Upper lobe of left lung (tissue), 6 donors: ENCODE measurements at places on chromosomes 11 and 22. TPM values are rescaled to one million over a fixed set of nuclear protein-coding genes. Genes with fewer than 3 reads are reported as not detected.

Gene PHF21B
- total RNA-seq, result 0.24 TPM

DNA sequence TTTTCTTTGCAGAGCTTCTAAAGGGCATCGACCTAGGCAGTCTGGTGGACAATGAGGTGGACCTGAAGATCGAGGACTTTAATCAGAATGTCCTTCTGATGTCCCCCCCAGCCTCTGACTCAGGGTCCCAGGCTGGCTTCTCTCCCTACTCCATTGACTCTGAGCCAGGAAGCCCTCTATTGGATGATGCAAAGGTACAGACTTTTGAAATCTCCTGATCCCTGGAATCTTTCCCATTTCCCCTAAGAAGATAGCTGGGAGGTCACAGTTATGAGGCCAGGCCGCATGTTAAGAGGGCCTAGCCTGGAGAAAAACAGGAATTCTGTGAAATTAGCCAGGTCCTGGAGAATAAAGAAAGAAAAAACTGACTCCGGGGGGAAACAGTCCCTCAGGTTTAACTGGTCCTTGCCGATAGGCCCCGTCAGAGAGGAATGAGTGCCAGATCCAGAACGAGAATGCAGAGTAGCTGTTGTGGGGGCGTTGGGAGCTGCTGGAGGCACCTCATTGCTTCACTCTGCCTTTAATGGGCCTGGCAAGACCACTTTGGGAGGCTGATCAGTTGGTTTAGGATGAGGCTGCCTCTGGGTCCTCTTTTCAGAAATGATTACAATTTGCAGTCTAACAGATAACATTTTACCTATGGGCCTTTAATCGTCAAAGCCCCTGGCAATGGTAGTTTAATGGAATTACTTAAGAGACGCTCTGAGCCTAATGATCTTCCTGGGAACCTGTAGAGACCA is 39.2 kb downstream of the SHISA8 start:
- no peak overlapping the region for H3K27ac ChIP-seq
- no peaks in the 10 kb centered on the region for H3K4me1 ChIP-seq
- peaks cover 99% of the 10 kb centered on the region for H3K36me3 ChIP-seq
- DNase-seq, result no peak
- no peaks in the 10 kb centered on the region for H3K27me3 ChIP-seq
- no peak overlapping the region for H3K4me3 ChIP-seq

- H3K27ac ChIP-seq, result no peak overlapping the region
- no peaks in the 10 kb centered on the region for H3K36me3 ChIP-seq
These were observed 216.6 kb downstream of the CEP164 start for GRCh38 chr11:117544130-117544800.

- H3K4me1 ChIP-seq, result no peaks in the 10 kb centered on the region
- H3K4me3 ChIP-seq, result no peak overlapping the region
- H3K27me3 ChIP-seq, result no peaks in the 10 kb centered on the region
- H3K27ac ChIP-seq, result no peak overlapping the region
- no peaks in the 10 kb centered on the region for H3K36me3 ChIP-seq
These were observed 162.1 kb downstream of the LDLRAD3 start for GRCh38 chr11:36105743-36106581.

- no peaks in the 10 kb centered on the region for H3K27me3 ChIP-seq
- H3K36me3 ChIP-seq, result no peaks in the 10 kb centered on the region
- no peak for DNase-seq
These were observed 7.6 kb downstream of the FXYD2 start for GRCh38 chr11:117816846-117817367.

Gene APOBEC3B
- 1.3 TPM for total RNA-seq

GRCh38 chr22:46028106-46028991 is 51.4 kb upstream of the WNT7B start:
- no peaks in the 10 kb centered on the region for H3K27me3 ChIP-seq
- no peak overlapping the region for H3K27ac ChIP-seq
- peak; percentile 16 for DNase-seq
- peaks cover 7% of the 10 kb centered on the region for H3K4me1 ChIP-seq
- H3K36me3 ChIP-seq, result no peaks in the 10 kb centered on the region

DNA sequence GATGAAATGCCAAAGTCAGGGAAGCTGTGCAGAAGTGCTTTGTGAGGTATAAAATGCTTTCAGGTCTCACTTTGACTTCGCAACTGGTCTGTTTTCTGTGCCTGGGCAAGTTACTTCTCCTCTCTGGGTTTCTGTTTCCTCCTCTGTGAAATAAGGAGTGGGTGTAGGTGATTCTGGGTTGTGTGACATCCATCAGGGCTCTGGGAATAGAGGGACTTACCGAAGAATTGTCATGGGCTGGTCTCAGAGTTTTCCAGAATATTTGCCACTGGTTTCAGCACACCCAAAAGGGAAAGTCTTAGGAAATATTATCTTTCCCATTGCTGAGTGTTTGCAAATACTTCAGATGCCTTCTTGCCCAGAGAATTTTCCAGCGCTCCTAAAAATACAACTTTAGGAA is 118.4 kb downstream of the KIAA1671 start:
- no peak for DNase-seq
- peak overlapping the region; percentile 5 for H3K4me3 ChIP-seq
- peaks cover 10% of the 10 kb centered on the region for H3K4me1 ChIP-seq
- no peaks in the 10 kb centered on the region for H3K27me3 ChIP-seq
- no peaks in the 10 kb centered on the region for H3K36me3 ChIP-seq
- H3K27ac ChIP-seq, result peak overlapping the region; percentile 67

GRCh38 chr11:17760102-17761029 is 25.8 kb downstream of the KCNC1 start:
- H3K36me3 ChIP-seq, result no peaks in the 10 kb centered on the region
- no peak overlapping the region for H3K27ac ChIP-seq
- H3K27me3 ChIP-seq, result no peaks in the 10 kb centered on the region
- DNase-seq, result no peak
- H3K4me3 ChIP-seq, result no peak overlapping the region
- no peaks in the 10 kb centered on the region for H3K4me1 ChIP-seq

Gene PRR5L
- total RNA-seq, result 40.5 TPM

- H3K27ac ChIP-seq, result peak overlapping the region; percentile 30
- H3K27me3 ChIP-seq, result no peaks in the 10 kb centered on the region
- H3K4me1 ChIP-seq, result no peaks in the 10 kb centered on the region
- DNase-seq, result no peak
- H3K4me3 ChIP-seq, result no peak overlapping the region
These were observed 23.8 kb upstream of the OAF start for GRCh38 chr11:120186774-120187591.

DNA sequence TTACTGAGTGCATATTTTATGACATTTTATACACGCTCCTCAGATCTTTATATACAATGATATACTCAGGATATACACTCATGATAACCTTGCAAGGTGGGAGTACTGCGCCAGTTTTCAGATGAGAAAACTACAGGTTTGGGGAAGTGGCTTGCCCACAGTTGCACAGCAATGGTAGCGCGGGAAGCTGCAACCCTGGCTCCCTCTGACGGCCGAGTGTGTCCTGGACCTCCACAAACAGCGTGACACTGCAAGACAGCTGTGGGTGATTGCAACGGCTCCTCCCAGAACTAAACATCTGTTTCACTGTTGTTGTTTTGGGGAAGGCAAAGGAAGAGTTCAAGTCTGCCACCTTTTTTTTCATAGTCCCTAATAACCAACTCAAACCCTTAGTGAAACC is 47.0 kb downstream of the PACSIN2 start:
- peaks cover 28% of the 10 kb centered on the region for H3K4me1 ChIP-seq
- no peak for DNase-seq
- no peaks in the 10 kb centered on the region for H3K36me3 ChIP-seq
- H3K27me3 ChIP-seq, result no peaks in the 10 kb centered on the region
- no peak overlapping the region for H3K27ac ChIP-seq
- H3K4me3 ChIP-seq, result no peak overlapping the region

Gene GRIA4
- not detected for total RNA-seq

DNA sequence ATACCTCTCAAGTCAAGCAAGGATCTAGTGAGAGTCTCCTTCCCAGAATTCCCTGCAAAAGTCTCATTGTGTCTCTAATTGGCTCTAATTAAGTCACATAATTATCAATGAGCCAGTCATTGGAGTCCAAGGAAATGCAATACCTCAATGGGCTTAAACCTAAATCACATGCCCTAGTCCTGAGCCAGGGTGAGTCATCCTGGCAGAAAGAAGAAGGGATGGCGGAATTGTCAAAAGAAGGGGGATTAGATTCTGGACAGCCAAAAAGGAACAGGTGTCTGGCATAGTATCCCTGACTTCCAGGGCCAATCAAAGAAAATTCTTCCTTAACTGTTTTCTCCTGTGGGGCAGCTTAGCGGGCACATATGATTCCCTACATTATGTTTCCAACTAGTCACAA is 25.1 kb upstream of the LDLRAD3 start:
- no peaks in the 10 kb centered on the region for H3K4me1 ChIP-seq
- H3K27ac ChIP-seq, result no peak overlapping the region
- no peaks in the 10 kb centered on the region for H3K27me3 ChIP-seq
- DNase-seq, result no peak

Gene CCDC134
- total RNA-seq, result 5.5 TPM

- no peaks in the 10 kb centered on the region for H3K27me3 ChIP-seq
- DNase-seq, result no peak
- H3K4me3 ChIP-seq, result no peak overlapping the region
- H3K27ac ChIP-seq, result no peak overlapping the region
- no peaks in the 10 kb centered on the region for H3K4me1 ChIP-seq
These were observed 13.1 kb downstream of the TREH start for GRCh38 chr11:118666371-118666770.

DNA sequence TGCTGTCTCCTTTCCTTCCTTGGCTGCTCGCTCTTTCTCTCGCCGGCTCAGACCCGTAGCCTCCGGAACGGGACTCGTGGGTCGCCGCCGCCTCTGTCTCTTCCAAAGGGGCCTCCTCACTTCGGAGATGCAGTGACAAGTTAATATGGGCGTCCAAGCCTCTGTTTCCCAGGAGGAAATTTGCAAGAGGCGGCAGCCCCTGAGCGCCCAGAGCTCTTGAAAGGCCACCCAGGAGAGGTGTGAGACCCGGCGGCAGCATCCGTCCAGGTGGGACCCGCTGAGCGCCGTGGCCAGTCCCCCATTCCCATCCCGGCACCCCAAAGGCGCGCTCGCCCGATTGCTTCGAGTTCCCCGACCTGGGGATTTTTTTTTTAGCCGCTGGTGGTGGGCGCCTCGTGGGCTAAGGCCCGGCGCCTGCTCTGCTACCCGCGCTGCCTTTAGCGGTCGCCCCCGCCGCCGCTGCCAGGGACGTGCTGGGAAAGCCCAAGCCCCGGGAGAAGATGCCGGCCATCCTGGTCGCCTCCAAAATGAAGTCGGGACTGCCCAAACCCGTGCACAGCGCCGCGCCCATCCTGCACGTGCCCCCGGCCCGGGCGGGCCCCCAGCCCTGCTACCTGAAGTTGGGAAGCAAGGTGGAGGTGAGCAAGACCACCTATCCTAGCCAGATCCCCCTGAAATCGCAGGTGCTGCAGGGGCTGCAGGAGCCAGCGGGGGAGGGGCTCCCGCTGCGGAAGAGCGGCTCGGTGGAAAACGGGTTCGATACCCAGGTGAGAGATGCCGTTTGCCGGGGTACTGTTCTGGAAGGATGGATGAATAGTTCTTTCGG is 772 bp downstream of the NAV2 start:
- peak overlapping the region; percentile 85 for H3K27ac ChIP-seq
- no peaks in the 10 kb centered on the region for H3K36me3 ChIP-seq
- DNase-seq, result peak; percentile 86
- H3K27me3 ChIP-seq, result peaks cover 8% of the 10 kb centered on the region

- H3K27me3 ChIP-seq, result no peaks in the 10 kb centered on the region
- H3K4me3 ChIP-seq, result peak overlapping the region; percentile 90
- H3K36me3 ChIP-seq, result no peaks in the 10 kb centered on the region
- H3K27ac ChIP-seq, result peak overlapping the region; percentile 99
These were observed 1.0 kb upstream of the ZNF143 start for GRCh38 chr11:9459667-9460321.

Gene PDGFD
- total RNA-seq, result 2.7 TPM

DNA sequence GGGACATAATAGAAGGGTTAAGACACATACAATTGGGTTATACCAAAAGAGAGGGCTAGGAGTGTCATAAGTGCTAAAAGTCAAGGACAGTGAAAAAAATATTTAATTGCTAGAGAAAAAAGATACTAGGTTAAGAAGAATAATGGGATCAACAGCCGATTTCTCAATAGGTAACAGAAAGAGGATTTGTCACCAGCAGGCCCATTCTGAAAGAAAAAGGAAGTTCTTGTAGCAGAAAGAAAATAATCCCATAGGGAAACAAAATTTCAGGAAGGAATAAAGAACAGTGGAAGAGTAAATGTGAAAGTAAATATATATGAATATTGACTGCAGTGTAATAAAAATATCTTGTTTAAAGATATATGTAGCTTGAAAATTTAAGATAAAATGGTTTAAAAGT is 43.3 kb upstream of the ADORA2A start:
- H3K4me1 ChIP-seq, result peaks cover 1% of the 10 kb centered on the region
- H3K36me3 ChIP-seq, result peaks cover 16% of the 10 kb centered on the region
- no peak overlapping the region for H3K4me3 ChIP-seq

- H3K27ac ChIP-seq, result no peak overlapping the region
- H3K4me3 ChIP-seq, result no peak overlapping the region
- no peaks in the 10 kb centered on the region for H3K4me1 ChIP-seq
- DNase-seq, result no peak
These were observed 63.6 kb downstream of the MTNR1B start for GRCh38 chr11:93033093-93033492.

Gene TFIP11
- 33.3 TPM for total RNA-seq

DNA sequence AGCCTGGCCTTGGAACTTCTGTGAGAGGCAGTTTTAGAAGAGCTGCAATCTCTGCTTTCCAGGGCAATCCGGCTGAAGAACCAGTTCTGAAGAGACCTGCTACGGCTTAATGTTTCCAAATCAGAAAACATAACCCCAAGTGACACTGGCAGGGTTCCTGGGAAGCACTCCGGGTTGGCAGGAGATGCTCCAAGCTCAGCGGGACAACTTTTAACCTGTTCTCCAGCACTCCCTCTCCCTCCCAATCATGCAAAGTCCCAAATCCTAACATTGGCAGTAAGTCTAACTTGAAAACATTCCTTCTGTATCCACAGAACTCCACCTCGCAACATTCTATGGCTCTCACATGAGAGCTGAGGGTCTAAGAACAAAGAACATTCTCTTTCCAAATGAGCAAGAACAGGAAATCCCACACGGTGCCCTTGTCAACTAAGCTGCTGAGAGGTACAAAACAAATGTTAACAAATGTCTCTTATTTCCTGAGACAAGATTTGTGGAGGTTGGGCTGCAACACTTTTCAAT is 48.5 kb upstream of the MN1 start:
- DNase-seq, result no peak
- H3K27me3 ChIP-seq, result no peaks in the 10 kb centered on the region
- H3K4me1 ChIP-seq, result peaks cover 17% of the 10 kb centered on the region
- H3K27ac ChIP-seq, result no peak overlapping the region

GRCh38 chr22:46195487-46196165 is 45.3 kb downstream of the PPARA start:
- H3K4me3 ChIP-seq, result no peak overlapping the region
- peaks cover 5% of the 10 kb centered on the region for H3K4me1 ChIP-seq
- no peak overlapping the region for H3K27ac ChIP-seq
- no peak for DNase-seq
- H3K27me3 ChIP-seq, result no peaks in the 10 kb centered on the region
